HT-29 (cell line): ENCODE measurements at places on chromosomes 11 and 22. TPM values are rescaled to one million over a fixed set of nuclear protein-coding genes. Genes with fewer than 3 reads are reported as not detected.

The ACTN3 gene
- not detected in 2 replicates for total RNA-seq

The OR4A47 gene
- not detected in 2 replicates for total RNA-seq

GRCh38 chr11:2104524-2105440, 34.4 kb downstream of the IGF2 start:
- no peak for DNase-seq

DNA sequence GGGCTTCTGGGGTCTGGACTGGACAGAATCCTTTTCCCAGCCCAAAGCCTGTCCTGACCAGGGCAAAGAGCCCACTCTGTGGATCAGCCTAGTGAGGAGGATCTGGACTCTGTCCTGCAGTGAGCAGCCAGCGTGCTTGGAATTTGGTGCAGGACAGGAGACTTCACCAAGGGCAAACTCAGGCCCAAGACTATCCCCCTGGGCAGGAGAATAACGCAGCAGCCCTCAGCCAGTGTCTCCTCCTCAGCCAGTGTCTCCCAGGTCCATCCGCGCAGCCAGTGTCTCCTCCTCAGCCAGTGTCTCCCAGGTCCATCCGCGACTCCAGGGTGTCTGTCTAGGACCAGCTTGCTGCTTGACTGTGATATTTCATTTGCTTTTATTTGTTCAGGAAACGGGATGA, 1334.0 kb downstream of the TBC1D22A start:
- DNase-seq = no peak

- DNase-seq = no peak
Measured at GRCh38 chr22:46136486-46137217, 13.7 kb upstream of the PPARA start.

The ASRGL1 gene
- 38.6 and 60.6 TPM in 2 replicates for total RNA-seq
